ENCODE measurements at places on chromosomes 16 and 17.
A peak's percentile ranks its signal among the peaks of the same experiment; 100 is the strongest.

DNA sequence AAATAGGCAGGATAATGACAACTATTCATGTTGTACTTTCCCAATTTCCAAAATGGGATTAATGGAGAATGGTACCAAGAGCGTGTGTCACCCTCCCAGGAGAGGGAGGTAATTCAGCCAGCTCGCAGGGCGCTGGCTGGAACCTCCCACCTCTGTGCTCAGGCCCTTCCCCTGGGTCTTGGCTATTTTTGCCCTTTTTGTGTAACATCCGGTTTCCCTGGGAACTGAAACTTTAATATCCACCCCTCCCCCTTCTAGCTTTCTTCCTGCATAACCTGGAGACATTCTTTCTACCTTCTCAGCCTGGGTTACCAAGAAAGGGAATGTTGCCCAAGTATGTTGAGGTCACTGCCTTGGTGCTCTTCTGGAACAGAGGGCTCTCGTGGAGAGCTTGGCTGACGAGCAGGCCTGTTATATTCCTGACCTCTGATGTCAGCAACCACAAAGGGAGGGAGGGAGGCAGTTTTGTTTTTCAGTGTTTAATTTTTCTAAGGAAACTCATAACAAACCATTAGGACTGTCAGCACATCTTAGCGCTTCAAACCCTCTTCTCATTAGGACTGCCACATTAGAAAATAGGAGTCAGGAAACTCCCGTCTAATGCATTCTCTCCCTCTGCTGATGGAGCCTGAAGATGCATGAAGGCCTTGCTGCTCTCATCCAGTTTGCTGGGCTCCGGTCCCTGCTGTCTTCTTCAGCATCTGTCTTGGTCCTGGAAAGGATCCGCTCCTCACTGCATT, 25.6 kb downstream of the ITGB3 start:
- no peak for DNase-seq

DNA sequence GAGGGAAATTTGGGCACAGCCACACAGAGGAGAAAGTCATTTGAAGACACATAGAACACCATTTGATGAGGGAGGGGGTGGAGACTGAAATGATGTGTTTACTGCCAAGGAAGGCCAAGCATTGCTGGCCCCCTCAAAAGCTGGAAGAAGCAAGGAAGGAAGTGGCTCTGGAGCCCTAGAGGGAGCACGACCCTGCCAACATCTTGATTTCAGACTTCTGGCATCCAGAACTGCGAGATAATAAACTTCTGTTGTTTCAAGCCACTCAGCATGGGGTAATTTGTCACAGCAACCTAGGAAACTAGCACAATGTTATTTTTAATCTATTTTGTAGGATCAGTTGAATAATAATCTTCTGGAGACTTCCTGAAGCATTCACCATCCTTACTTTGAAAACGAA, 314.8 kb upstream of the GOT2 start:
- DNase-seq, result no peak

DNA sequence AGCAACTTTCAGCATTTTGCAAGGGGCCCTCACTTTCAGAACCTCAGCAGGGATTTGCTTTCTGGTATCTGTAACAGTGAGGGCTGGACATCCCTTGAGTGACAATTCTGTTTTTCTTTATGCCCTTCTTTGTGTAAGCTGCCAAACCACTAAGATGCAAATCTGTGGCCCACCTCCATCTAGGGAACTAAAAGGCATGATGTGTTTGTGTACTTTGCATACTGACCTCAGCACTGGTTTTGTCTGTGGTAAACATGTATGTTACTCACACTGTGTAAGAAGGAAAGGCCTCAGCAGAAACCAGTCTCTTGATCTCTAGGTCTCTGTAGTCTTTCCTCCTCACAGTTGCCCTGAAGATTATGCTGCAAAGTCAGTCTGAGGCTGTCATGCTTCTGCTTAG, 396.6 kb upstream of the DYNLRB2 start:
- DNase-seq, result no peak

- DNase-seq, result no peak
Observed at GRCh38 chr17:1159431-1160180, 20.2 kb downstream of the ABR start.

DNA sequence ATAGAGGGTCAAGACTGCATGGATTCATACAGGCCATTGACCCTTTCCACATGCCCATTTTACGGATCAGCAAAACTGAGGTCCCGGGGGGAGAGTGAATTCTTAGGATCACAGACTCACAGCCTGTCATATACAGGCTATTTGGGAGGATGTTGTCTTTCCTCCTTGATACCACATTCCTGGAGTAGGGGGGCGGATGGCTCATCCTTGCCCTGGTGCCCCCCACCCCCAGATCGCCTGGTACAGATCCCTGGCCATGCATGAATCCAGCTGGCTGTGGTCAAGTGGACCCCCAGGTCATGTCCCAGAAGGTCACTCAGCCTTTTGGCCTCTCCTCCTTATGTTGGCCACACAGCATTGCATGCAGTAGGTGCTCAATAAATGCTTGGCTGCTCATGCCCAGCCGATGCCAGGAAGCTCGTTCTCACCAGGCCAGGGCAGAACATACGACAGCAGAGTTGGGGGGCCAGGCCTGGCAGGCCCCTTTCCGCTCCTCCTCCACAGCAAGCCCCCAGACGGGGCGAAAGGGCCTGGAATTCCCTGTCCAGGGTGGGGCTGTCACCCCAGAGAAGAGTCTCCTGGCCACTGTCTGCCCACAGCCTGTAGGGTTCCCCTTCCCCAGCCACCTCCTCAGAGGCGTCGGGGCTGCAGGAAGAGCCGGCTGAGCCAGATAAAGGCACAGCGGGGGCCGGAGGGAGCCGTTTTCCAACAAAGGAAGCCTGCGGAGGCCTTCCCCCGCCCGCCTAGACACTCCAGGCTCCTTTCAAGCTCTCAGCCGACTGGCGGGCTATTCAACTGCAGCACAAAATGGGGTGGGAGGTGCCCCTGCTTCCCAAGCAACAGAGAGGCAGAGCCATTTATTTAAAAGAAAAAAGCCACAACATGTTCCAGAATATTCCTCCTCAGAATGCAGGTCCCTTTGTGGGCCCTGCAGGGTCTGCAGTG, 215.7 kb upstream of the CIBAR2 start:
- peak; percentile 73 for DNase-seq

DNA sequence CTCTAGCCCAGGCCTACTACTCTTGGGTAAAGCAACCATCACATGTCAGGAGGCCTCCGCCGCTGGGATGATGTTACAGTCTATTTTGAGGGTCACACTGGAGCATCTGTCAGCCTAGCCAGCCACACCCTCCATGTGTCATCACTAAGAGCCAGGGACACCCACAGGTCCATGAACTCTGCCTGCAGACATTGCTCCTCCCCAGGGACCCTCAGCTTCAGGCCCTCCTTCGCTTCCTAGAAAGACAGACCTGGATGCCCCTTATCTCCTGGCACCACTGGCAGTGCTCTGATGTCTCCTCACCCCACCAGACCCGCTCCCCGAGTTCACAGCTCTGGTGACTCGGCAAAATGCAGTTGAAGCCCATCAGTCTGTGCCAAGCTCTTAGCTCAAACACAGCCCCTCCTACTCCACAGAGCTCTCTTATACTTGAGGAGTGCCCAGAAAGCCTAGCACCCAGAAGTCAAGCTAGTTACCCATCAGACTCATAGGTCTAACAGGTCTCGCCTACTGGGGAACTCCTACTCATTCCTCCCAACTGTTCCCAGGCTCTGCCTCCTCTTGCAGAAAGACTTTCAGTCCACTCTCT, 5.9 kb downstream of the RANBP10 start:
- DNase-seq, result no peak

DNA sequence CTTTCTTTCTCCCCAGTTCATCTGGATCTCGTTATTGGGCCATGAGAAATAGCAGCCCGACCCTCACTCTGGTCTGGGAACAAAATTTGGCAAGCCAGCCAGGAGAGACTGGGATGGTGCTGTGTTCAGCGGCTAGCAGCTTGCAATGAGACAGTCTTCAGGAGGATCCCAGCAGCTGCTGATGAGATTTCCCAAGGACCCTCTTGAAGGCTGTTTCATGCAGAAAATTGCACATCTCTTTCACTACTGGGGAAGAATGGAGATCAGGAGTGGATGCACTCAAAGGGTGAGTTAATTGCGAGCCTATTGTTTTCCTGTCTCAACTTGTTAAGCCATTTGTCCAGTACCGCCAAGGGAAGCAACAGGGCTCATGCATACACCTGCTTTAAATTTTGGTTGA, 5.5 kb upstream of the COIL start:
- DNase-seq, result peak; percentile 86

GRCh38 chr17:81457401-81457800, 55.2 kb downstream of the ACTG1 start:
- no peak for DNase-seq

DNA sequence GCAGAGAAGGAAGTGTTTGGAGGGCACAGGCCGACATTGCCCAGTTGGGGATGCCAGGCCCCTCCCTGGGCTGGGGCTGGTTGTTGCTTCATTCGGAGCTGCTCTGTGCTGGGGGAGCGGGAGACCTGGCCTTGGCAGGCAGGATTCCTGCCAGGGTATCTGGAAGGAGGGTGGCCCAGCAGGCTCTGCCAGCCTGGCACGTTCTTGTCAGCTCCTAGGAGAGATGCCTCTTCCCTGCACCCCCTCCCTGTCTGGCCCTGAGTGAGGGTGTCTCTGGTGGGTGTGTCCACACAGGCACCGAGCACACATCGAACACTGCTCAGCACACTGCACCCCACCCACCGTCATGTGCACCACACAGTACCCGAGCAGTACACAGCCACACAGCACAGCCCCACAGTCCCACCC, 35.2 kb downstream of the ARHGAP23 start:
- no peak for DNase-seq

GRCh38 chr17:34067011-34067410, 188.1 kb upstream of the CCL2 start:
- no peak for DNase-seq

DNA sequence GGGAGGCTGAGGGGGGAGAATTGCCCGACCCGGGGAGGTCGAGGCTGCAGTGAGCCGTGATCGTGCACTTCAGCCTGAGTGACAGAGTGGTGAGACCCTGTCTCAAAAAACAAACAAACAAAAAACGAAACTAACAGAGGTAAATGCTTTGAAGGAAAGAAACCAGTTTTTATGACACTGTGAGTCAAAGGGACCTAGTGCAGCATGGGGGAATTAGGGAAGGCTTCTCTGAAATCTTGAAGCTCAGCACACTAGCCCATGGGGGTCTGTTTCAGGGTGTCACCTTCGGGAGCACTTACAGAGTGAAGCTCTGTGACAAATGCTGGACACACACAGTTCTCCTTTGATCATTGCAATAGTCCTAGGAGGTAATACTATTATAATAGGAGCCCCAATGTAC, 16.6 kb downstream of the ITPRIPL2 start:
- no peak for DNase-seq

DNA sequence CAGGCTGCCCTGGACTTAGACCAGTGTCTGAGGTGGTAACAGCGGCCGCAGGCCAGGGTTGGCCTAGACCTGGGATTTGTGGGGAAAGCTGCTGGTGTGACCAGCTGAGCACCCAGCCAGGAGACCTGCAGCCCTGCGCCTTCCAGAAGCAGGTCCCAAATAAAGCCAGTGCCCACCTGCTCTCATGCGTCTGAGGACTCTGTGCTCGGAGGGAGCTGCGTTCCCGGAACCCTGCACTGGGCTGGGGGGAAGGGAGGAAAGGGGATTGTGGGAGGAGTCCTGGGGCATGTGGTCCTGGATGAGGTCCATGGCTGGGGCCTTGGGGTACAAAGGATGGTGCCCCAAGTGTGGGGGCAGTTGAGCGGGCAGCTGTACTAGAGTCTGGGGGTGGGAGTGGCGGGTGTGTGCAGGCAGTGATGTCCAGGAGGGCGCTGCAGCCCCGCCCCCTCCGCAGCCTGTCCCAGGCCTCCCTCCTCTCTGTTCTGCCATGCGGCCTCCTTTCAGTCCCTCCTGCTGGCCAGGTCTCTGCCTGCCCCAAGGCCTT, 1.8 kb upstream of the NECAB2 start:
- DNase-seq, result no peak

DNA sequence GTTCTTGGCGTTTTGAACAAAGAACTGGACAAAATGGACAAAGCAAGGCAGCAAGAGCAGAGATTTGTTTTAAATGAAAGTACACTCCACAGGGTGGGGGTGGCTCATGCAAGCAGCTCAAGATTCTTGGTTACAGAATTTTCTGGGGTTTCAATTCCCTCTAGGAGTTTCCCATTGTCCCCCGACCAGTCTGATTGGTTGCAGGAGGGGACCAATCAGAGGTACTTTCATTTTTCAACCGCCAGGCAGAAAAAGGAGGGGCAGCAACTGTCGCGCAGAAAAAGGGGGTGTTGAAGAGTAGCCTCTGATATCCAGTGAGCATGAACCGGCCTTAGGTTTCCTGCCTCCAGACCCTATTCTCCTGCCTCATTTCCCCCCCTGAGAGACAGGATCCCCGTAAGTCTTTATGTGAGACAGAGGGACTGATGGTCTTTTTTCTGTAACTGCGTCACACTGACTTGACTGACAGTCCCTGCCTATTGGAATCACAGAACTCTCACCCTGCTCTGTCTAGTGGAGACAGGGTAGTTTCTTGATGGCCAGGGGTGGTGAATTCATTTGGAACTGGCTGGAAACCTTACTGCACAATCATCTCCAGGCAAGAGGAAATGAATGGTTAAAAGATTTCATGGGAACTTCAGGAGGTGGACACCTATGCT, 59.4 kb upstream of the ALOX12 start:
- no peak for DNase-seq

GRCh38 chr17:1714427-1714979, 4.3 kb upstream of the TLCD2 start:
- DNase-seq, result no peak

Data from NCI-H187 (cell line).